ENCODE measurements at places on chromosomes 7 and 10.

- no peak for DNase-seq
Observed at GRCh38 chr7:88046839-88047573, 113.0 kb downstream of the ADAM22 start.

DNA sequence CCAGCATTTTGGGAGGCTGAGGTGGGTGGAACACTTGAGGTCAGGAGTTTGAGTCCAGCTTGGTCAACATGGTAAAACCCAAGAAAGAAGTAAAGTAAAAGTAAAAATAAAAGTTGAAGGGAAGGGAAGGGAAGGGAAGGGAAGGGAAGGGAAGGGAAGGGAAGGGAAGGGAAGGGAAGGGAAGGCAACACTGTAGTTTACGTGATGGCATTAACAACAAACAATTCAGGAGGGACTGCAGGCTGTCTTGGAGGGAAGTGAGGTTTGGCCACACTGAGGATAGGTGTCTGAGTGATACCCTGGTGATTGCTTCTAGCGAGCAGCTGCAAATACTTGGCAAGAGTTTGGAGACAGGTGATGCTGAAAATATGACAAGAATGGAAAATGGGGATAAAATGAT is 298.0 kb downstream of the CALN1 start:
- DNase-seq = no peak

- no peak for DNase-seq
Observed at GRCh38 chr7:40234046-40234445, 99.2 kb downstream of the SUGCT start.

- DNase-seq = peak; percentile 7
Observed at GRCh38 chr7:54788664-54789063, 29.7 kb upstream of the SEC61G start.

- no peak for DNase-seq
Observed at GRCh38 chr7:20249920-20250319, 32.7 kb upstream of the MACC1 start.

- DNase-seq = no peak
Observed at GRCh38 chr10:86929468-86930380, 27.7 kb downstream of the MMRN2 start.

GRCh38 chr7:85851571-85852193 is 664.8 kb upstream of the SEMA3D start:
- no peak for DNase-seq

- DNase-seq = no peak
Observed at GRCh38 chr10:31937371-31937770, 8.7 kb upstream of the ARHGAP12 start.

DNA sequence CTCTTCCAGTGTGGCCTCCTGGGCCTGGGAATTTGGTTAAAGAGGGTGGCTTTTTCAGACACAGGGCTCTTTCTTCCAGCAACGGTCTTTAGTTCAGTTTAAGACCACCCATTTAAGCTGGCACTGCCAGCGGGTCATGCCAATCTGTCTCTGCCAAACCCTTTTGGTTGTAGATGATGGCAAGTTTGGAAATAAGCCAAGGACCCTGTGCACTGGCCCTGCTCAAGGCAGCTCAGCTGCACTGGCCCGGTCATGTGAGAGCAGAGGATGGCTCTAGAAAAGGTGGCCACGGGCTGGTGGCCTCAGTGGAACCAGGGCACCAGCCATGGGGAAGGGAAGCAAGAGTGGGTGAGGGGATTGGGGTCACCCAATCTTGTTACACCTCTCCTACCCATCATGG is 294.1 kb downstream of the GLRX3 start:
- no peak for DNase-seq

DNA sequence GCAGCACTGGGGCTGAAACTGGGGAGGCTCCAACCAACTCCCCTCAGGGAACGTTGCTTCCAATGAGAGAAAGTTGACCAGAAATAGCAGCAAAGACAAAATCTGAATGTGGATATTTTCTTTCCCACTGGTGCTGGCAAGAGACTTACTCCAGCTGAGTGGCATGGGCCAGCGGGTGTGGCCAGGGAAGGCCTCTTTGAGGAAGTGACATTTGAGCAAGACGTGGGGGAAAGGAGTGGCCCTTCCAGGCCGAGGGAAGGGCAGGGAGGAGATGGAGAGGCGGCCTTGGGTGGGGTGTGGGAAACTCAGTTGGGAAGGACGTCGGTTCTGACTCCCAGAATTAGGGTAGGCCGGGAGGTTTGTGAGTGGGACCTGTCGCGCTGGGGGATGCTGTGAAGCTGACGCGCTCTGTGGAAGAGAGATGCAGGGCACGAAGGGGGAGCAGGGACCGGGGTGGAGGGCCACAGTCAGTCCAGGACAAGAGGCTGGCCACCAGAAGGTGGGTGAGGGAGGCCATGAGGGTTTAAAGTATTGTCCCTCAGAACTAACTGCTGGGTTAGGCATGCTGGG is 96.7 kb upstream of the IKZF1 start:
- DNase-seq = no peak
